ENCODE measurements at places on chromosomes 3 and 15.

DNA sequence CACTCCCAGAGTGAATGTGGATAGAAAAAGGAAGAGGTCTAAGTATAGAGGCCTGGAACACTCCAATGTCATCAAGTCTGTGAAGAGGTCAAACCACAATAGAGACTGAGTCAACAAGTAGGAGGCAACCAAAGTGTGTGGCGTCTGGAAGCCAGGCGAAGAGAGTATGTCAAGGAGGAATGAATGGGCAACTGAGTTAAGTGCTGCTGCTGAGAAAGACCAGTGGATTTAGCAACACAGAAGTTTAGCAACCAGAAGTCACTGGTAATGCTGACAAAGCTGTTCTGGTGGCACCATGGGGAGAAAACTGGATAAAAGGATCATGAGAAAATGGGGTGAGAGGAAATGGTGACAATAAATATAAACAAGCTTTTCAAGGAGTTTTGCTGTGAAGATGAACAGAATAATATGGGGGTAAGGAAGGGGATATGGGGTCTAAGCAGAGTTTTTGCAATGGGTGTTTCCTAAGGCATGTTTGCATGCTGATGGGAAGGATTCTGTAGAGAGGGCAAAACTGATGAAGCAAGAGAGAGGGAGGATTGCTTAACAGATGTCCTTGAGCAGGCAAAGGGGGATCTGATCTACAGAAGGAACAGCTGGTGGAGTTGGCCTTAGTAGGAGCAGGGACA, 38.4 kb downstream of the PCOLCE2 start:
- no peak for DNase-seq

GRCh38 chr3:127817406-127817841, 4.9 kb downstream of the MGLL start:
- DNase-seq = no peak

- no peak for DNase-seq
Measured at GRCh38 chr3:115415246-115415996, 207.9 kb upstream of the GAP43 start.

DNA sequence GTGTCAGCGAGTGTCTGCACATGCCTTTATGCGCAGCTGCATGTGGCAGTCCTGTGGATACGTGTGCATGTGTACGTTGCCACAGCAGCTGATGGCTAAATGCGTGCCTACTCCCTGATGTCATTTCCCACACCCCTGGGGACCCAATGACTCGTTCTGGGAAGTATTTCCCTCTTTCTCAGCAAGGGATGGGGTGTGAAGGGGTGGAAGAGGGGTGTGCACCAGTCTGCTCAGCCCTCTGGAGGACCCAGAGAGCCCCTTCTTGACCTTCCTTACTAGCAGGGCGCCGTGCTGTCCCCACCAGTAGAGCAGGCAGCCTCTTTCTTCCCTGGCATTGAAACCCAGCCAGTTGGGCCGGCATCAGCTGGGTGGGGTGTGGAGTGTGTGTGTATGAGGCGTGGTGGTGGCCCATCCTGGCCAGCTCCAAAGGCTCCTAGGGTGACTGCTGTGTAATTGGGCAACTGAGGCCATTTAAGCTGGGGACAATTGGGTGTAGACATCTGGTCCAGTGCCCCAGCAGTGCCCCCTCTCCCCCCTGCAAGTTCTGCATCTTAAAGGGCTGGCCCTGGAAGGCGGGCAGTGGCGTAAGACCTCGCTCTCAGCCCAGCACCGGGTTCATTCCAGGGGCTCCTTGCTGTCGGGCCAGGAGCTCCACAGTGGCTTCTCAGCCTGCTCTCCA, 19.2 kb downstream of the SNX33 start:
- no peak for DNase-seq
